Activated naive CD4-positive, alpha-beta T cell (primary cell): ENCODE measurements at places on chromosomes 7 and 10.

DNA sequence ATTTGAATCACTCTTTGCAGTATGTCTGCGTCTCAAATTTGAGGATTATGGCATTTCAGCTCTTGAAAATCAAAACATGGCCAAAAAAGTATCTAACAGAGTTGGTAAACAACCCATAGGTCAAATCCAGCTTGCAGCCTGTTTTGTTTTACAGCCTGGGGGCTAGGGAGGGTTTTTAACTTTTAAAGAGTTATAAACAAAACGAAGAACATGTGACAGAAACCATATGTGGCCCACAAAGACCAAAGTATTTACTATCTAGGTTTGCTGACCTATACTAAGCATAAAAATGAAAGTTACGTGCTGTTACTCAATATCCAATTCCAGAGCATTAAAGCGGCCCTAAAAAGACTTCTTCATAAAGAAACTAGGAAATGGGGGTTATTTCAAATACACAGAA lies 55.5 kb upstream of the STARD3NL start:
- DNase-seq = no peak

DNA sequence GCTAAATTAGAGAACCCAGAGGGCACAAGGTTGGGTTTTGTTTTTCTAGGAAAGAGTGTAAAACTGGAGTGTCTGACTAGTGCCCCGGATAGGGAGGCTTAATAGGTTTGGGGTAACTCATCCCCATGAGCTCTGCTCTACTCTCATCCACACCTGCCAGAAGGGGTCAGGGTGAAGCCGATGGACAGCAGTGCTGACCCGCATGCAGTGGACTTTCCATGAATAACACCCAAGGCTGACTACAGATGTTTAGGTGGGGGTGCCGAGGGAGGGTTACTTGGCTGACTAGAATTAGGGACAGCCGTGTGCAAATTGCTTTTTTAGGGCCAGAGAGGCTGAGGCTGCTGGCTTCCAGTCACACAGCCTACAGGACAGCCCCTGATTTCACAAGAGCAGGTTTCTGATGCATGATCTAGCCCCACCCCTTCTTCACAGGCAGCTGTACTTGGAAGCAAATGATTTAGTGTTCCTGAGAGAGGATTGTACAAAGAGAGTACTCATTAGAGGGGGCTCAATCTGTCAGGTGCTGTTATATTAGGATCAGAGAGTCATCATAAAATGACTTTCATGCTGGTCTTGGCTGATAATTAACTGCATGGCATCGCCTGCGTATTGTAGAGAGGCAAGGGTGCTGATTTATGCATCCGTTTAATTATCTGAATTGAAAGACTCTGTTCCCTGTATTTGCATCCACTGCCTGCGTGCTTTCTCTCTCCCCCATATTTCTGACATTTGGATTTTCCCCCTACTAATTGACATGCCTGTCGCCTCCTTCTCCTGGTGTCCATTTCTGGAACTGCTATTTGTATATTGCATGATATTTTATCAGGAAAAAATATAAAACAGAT lies 9.5 kb downstream of the INHBA start:
- no peak for DNase-seq

- no peak for DNase-seq
These were observed 25.4 kb downstream of the GBX1 start for GRCh38 chr7:151141855-151142685.

DNA sequence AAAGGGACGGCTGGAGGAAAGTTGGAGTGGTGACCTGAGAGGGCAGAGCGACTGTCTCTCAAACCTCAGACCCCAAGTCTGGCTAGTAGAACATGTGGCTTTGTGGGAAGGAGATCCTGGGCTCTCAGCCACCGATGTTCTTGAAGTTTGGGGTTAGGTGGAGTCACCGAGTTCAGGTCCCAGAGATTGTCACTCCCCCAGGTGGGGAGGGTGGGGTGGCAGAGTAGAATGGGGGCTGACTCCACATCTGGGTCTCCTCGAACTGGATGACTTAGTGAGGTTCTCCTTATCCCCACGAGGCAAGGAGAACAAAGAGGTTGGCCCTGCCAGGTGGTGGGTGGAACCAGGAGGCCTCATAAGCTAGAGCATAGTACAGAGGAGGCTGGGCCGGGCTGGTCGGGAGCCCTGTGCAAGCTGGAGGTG lies 14.7 kb upstream of the PNLIPRP2 start:
- DNase-seq = no peak

- no peak for DNase-seq
These were observed 27.8 kb upstream of the ELMO1 start for GRCh38 chr7:37476428-37476827.

DNA sequence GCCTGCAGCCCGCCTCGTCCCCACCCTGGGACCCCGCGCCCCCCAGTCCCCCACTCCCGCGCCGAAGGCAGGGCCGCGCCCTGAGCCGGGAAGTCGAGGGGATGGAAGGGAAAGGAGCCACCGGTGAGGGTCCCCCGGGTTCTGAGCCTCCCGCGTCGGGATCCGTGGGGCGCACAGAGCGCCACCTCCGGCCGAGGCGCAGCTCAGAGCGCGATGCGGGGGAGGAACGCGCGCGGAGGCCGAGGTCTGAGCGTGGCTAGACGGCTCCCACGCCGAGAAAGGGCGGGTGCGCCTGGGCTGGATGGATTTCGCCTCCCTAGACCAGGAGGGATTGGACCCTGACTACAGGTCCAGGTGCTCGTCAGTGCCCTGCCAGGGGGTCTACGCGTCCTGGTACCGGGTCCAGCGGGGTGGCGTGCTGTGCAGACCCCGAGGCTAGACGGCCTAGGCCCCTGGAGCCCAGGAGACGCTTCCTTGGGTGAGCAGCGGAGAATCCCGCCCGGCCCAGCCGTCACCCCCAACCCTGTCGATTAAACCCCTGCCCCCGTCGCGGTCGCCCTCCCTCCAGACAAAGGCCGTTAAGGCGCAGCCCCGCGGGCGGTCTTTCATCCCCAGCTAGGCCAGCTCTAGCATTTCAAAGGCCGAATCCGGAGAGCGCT lies 986 bp upstream of the PDGFA start:
- no peak for DNase-seq

GRCh38 chr10:119658274-119658673 lies 7.1 kb downstream of the BAG3 start:
- DNase-seq = no peak

GRCh38 chr7:8442814-8443304 lies 9.4 kb downstream of the NXPH1 start:
- peak; percentile 9 for DNase-seq

DNA sequence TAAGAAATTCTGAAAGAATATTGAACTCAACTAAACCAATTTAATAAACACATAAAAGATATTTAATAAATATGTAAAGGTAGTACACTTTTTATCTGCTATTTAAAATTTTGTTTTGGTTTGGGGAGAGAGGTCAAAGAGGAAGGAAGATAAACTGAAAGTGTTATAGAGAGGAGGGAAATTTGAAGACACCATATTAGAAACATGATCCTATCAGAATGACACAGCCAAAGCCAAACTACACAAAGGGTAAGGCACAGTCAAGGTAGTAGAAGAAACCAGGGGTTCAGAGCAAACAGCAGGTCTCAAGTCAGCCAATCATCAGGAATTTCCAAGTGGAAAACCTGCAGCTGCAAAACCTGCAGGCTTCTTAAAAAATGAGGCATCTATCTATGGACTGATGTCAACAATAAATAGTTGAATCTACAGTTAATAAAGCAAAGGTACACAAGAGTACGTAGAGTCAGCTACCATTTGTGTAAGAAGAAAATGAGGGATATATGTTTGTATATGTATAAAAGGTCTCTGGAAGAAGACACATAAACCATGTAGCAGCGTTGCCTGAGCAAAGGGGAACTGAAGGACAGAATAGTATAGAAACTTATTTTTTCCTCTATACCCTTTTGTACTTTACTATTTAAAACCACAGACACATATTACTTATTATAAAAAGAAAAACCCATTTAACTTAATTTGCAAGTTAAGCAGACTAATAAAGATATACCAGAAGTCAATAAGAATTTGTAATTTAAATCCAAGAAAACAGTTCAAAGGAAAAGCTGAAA lies 10.0 kb downstream of the ZNF800 start:
- DNase-seq = no peak

DNA sequence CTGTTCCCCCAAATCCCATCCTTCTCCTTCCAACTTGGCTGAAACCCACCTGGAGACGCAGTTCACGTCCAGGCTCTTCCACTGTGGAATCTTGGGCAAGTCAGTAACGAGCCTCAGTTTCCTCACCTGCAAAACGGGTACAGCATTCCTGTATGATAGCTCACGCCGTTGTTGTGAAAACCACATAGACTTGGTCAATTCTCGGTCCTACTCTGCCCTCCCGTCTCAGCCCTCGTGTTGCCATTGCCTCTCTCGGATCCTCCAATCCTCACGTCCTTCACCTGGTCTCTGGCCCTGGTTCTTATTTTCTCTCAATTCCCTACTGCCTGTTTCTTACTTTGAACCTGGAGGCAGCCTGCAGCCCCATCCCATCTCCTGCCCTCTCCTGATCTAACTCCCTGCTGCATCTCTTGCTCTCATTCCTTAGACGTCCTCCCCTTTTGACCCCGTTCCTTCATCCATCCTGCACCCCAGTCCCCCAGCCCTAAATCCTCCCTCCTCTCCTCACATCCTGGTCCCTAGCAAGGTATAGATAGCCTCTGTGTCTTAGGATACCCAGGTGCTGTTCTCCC lies 2.0 kb upstream of the MUC12 start:
- no peak for DNase-seq

DNA sequence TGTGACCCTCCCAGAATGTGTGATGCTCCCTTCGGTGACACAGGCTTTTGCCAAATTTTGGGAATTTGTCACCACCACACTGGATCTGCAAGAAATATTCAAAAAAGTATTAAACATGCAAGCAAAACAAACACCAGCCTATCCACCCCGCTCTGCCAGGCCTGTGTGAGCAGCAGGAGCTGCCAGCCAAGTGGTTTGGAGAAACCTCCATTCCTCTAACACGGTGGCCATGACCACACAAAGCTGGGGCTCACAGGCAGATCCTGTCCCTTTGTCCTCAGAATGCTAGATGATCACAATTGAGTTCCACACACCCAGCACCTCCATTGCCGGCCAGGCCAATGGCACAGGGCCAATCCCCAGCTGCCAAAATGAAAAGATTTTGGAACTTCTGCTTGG lies 261.9 kb upstream of the PPP2R2D start:
- no peak for DNase-seq

DNA sequence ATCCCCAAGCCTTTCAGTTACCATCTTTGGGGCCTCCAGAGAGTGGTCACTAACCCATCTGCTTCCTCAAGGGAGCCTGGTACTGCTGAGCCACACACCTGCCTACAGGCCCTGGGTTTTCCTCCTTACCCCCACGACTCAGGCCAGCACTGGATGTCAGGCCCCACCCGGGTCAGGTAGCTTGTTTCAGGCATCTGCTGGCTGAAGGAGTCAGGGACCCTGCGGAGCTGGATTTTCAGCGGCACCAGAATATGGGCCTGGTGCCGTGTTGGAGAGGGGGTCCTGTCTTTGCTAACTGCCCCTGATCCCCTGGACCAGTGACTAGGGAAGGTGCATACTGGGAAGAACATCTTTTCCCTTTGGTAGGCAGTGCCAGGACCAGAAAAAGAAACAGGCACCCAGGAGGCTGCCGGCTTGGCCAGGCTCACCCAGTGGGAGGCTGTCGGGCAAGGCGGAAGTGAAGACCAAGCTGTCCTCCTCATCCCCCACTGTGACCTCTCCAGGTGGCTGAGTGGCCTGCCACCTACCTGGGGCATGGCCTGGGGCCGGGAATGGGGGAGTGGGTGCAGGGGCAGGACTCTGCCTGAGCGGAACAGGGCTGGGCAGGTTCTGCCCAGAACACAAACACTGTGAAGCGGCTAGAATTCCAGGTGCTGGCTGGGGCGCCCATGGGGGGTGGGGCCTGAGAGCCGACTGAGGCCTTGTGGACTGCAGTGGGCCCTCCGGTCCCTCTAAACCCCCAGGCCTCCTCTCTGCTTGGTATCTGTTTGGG lies 12.4 kb upstream of the SAMD8 start:
- DNase-seq = no peak

DNA sequence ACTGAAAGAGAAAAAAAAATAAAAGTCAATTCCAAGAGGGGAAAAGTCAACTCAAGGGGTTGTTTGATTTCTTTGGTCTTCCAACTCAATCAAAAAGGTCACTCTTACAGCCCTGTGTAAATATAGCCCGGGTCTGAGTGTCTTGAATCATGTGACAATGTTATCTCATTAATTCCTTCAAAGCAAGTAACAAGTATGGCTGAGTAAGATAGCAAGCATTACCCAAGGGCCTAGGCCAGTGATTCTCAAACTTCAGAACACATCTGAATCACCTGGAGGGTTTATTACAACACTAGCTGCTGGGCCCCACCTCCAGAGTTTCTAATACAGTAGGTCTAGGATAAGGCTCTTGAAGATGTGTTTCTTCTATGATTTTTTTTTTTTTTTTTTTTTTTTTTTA lies 125.0 kb downstream of the PRLHR start:
- DNase-seq = no peak

GRCh38 chr10:3435671-3436070 lies 263.1 kb upstream of the PITRM1 start:
- no peak for DNase-seq

- DNase-seq = no peak
These were observed 23.6 kb downstream of the SLC35B4 start for GRCh38 chr7:134293002-134293740.

GRCh38 chr7:131459256-131459655 lies 97.2 kb downstream of the PODXL start:
- no peak for DNase-seq

DNA sequence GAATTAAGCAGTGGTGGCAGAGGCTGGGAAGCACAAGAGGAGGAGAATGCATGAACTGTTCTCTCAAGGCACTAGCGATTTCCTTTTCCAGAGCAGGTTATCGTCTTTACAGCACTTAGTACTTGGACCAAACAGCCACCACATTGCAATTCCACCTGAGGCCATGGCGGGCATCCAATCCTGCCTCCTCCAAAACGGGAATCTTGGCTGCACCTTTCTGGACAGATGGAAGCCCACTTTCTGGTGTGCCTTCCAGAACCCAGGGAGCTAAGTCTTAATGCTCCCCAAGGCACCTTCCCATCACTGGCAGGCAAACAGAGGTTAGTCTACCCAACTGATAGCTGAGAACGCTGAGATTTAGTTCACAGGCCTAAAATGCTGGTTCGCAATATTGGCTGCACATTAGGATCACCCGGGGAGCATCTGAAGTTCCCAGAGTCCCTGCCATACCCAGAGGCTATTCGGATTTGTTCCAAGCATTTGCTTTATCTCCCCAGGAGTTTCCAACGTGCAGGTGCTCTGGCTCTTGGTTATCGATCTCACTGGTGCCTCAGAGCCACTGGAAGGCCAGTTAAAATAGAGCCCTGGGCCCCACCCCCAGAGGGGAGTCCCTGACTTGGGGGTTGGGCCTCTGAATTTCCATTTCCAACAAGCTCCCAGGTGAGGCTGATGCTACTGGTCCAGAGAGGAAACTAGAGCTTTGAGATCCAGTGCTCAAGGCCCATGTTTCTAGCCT lies 62.2 kb downstream of the KCNMA1 start:
- no peak for DNase-seq

DNA sequence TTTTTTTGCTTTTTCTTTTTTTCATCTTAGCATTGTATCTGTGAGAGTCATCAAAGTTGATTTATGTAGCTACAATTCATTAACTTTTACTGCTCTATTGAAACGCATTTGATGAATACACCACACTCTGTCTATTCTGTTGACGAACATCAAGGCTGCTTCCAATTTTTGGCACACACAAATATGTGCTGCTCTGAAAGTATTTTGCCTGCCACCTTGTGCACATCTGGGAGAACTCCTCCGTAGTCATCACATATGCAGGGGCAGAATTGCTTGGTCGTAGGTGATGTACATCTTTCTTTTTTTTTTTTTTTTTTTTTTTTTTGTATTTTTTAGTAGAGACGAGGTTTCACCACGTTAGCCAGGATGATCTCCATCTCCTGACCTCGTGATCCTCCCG lies 796.8 kb downstream of the KCNMA1 start:
- DNase-seq = no peak
